ENCODE measurements at places on chromosomes 5 and 9. TPM values are rescaled to one million over a fixed set of nuclear protein-coding genes. Genes with fewer than 3 reads are reported as not detected.

PCDHB15 gene
- under 0.01 TPM for total RNA-seq

DDX41 gene
- 166 TPM for total RNA-seq

CYFIP2 gene
- total RNA-seq = 191 TPM

PLPPR1 gene
- not detected for total RNA-seq

ARHGEF37 gene
- total RNA-seq = 0.27 TPM

ARL10 gene
- 17.8 TPM for total RNA-seq

ANKRD20A1 gene
- total RNA-seq = 0.54 TPM

IFNE gene
- not detected for total RNA-seq

IRGM gene
- 4.0 TPM for total RNA-seq

CDX1 gene
- total RNA-seq = not detected

CAVIN4 gene
- total RNA-seq = under 0.01 TPM

Measured in hematopoietic multipotent progenitor cell (in vitro differentiated cells).